ENCODE measurements at places on chromosomes 1 and 21.

DNA sequence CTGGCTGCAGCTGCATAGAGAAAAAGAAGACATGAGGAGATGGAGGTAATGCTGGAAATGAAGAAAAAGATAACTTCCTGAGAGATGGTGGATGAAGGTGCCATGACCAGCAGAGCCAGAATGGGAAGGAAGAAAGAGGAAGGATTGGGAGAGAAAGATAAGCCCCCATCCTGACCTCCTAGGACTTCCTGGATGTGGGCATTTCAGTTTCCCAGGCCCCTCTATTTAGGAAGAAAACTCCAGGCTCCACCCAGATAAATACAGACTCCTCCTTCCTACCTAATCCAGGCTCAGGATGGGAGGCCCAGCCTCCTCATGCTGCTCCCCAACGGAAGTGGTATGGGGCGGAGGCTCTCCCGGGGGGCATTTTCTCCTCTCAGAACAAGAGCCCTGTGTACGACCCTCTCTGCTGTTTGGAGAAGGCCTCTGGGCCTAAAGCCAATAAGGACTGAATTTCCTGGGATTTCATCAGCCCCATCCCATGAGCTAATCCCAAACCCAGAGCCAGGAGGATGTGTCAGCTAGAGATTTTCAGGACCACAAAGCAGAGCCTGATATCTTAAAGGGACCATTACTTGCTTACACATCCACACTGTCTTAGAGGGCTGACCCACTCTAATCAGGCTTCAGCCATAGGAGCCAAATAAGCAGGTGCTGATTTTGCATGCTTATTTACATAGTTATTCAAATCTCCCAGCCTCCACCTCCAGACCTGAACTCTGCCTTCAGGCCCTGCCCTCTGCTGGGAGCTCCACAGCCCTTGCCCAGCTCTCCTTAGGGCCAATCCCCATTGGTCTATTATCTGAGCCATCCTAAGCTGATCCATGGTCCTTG is 5.1 kb upstream of the ARHGEF2 start:
- DNase-seq, result peak; percentile 79

- no peak for DNase-seq
These were observed 5.7 kb upstream of the ADGRB2 start for GRCh38 chr1:31769720-31770390.

DNA sequence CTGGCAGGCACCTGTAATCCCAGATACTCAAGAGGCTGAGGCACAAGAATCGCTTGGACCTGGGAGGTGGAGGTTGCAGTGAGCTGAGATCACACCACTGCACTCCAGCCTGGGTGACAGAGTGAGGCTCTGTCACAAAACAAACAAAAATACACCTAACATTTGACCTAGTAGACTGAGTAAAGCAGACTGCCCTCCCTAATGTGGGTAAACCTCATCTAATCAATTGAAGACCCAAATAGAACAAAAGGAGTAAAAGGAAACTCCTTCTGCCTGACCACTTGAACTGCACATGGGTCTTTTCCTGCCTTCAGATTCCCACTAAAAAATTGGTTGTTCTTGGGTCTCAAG is 19.0 kb upstream of the RBM15 start:
- DNase-seq, result no peak

- DNase-seq, result no peak
These were observed 5.9 kb downstream of the NBPF1 start for GRCh38 chr1:16607433-16607851.

DNA sequence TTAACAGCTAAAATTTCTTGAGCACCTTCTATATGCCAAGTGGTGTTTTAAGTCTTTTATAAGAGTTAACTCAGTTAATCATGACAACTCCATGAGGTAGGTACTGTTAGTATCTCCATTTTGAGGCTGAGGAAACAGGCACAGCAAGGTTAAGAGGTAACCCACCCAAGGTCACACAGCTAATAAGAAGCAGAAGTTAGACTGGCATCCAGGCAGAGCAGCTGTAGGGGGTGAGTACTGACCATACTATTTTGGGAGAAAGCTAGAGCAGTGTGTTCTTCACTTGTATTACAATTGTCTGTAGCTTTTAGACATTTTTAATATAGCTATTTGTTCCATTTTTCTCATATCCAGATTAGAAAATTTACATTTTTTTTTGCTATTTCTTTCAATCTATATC is 4.8 kb downstream of the ATP6V1G3 start:
- DNase-seq, result no peak

DNA sequence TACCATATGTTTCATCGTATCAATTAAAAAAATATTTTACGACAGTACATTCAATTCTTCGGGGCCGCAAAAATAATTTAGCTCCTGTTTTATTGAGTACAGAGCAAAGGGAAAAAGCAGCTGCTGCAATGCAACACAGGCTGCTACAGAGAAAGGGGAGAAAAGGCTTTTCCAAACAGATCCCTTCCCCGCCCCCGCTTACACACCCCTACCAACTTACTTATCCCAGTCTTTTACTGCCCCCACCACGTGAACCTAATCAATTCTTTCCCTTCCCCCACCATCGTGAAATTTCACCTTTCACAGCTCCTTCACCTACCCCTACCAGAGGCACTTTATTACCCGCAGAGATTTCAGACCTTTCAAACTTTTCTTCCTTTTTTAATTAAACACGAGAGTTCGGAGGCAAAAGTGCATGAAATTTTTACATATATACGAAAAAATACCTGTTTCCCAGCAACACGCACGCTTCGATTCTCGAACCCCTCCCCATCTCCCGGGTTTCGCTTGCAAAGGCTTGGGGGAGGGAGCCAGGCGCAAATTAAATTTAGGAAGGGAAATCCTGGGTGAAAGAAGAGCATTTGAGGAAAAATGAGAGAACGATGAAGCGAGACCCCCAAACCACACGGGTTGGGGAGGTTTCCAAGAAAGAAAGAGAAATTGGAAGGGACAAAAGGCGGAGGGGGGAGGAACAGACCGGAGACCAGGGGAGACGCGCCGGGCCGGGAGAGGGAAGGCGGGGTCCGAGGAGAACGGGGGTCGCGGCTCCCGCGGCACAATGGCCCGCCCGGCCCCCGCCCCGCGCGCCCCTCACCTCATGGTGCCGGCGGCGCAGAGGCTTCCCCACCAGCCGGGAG is 823 bp downstream of the ENAH start:
- DNase-seq, result no peak

GRCh38 chr1:215210167-215210566 is 127.6 kb downstream of the KCNK2 start:
- DNase-seq, result no peak

GRCh38 chr1:43147625-43148327 is 24.3 kb downstream of the EBNA1BP2 start:
- DNase-seq, result no peak

GRCh38 chr1:216651826-216652418 is 71.3 kb downstream of the ESRRG start:
- DNase-seq, result no peak

GRCh38 chr21:16084776-16085364 is 355.1 kb downstream of the USP25 start:
- no peak for DNase-seq

DNA sequence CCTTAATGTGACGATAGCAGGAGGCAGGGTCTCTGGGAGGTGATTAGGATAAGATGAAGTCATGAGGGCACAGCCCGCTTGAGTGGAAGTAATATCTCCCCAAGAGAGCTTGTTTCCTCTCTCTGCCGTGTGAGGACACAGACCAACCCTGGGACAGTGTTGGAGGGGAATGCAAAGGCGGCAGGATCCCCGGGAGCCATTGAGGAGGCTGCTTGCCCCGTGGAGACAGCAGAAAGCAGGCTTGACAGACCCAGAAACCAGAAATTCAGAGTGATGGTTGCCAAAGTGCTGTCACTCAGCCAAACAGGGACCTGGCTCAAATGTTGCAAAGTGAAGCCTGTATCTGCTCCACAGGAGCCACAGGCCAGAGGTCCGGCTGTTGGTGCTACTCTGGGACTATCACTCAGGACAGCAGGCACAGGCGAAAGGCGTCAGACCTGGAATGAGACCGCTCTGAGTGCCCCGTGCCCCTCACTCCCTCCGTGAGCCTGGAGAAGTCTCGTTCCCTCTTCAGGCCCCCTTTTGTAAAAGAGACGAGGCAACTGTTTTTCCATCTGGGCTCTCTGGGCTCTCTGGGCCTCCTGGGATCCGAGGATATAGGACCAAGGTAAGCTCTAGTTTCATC is 96.6 kb upstream of the VANGL1 start:
- no peak for DNase-seq

GRCh38 chr1:107116306-107116790 is 24.5 kb upstream of the NTNG1 start:
- no peak for DNase-seq

GRCh38 chr1:215003686-215004085 is 78.9 kb upstream of the KCNK2 start:
- no peak for DNase-seq

All from GOT3 (cell line).